Stimulated activated CD8-positive, alpha-beta memory T cell treated with anti-CD3 and anti-CD28 coated beads, Interleukin-7, amount 100 ng/mL, for 1 hour (primary cell): ENCODE measurements at places on chromosomes 3 and 15.

DNA sequence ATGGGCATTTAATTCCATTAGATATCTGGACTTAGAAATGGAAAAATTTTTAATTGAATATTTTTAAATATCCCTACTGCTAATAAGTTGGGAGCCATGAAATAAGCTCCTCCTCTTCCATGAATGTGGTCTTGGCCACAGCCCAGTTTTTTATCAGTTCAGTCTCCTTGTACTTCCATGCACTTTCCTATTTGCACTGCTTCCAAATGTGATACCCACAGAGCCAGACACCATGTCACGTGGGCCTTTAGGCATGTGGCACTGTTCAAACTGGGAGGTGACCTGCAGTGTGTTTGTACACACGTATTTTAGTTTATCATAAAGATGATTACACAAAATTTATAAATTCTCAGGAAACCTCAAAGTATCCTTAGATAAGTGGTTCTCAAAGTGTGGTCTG lies 80.1 kb upstream of the DGKG start:
- DNase-seq = no peak

DNA sequence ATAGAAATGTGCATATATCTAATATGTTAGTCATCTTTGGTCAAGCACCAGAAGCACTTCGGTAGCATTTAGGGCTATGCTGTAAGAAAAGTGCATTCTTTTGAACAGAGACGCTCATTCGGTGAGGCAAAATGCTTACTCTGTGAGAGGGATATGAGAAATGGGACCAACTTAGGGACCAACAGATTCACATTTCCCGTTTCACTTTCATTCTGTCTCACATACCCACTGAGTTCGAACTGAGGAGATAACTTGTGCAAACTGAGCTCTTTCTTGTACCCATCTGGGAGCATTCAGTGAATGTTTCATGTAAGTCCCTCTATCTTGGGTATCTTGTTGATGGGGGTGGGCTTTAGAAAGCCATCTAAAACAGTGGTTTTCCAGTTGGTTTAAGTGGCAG lies 135.3 kb downstream of the FEZF2 start:
- no peak for DNase-seq

- DNase-seq = no peak
These were observed 60.0 kb downstream of the RPL22L1 start for GRCh38 chr3:170809975-170810357.

DNA sequence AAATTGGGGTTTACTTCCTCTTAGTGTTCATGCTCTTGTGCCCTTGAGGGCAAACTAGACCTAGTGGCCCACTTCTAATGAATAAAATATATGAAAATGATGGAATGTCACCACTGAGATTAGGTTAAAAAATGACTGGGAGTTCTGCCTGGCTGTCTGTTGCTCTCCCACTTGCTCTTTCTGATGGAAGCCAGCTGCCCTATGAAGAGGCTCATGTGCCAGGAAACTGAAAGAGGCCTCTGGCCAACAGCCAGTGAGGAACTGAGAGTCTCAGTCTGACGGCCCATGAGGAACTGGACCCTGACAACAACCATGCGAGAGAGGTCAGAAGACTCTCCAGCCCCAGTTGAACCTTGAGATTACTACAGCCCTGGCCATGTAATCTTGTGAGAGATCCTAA lies 107.1 kb upstream of the FHIT start:
- DNase-seq = no peak

GRCh38 chr15:78929536-78930264 lies 15.1 kb downstream of the CTSH start:
- no peak for DNase-seq

DNA sequence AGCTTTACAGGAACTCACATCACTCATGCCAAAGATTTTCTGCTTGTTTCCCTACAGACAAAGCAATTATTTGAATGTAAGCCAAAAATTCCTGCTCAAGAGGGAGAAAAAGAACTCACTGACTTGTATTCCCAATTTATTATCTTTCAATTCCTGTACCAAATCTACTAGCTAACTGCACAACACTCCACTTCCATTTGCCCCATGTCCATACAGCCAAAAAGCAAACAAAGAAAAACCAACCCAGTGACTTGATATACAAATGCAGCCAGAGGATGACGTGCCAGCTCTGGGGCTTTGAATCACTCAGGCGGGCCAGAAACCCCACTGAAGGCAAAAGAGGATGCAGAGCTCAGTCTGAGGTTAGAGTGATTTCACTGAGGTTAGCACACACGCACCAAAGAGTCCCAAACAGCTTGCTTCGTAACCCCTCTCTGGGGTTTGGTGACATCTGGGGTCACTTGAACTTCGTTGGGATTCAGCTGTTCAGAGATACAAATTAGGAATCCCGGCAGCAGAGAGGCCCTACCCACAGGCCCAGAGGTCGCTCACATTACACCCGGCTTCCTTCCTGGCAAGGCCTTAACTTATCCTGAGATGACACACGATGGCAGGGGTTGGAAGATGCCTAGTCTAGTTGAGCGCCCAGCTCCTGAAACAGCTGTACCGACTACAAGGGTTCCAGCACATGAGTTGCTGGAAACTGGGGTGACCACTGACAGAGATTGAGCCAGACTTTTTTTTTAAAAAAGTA lies 1.6 kb downstream of the RFTN1 start:
- peak; percentile 34 for DNase-seq

- no peak for DNase-seq
These were observed 330.8 kb upstream of the PDZRN3 start for GRCh38 chr3:73955494-73956070.

DNA sequence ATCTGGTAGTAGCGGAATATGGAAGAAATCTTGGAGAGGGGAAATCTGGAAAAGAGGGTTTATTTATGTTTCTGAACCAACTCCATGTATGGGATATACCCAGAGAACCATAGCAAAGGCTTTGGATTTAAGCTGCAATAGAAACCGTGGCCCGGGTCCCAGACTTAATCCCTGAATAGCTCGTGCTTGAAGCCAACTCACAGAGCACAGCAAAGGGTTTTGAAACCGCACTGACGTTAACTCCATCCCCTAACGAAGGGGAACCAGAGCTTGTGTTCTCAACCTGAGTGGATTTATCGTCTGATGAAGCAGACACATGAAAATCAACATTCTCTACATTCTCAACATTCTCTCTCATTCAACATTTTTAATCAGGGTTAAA lies 154.6 kb downstream of the APBA2 start:
- no peak for DNase-seq

DNA sequence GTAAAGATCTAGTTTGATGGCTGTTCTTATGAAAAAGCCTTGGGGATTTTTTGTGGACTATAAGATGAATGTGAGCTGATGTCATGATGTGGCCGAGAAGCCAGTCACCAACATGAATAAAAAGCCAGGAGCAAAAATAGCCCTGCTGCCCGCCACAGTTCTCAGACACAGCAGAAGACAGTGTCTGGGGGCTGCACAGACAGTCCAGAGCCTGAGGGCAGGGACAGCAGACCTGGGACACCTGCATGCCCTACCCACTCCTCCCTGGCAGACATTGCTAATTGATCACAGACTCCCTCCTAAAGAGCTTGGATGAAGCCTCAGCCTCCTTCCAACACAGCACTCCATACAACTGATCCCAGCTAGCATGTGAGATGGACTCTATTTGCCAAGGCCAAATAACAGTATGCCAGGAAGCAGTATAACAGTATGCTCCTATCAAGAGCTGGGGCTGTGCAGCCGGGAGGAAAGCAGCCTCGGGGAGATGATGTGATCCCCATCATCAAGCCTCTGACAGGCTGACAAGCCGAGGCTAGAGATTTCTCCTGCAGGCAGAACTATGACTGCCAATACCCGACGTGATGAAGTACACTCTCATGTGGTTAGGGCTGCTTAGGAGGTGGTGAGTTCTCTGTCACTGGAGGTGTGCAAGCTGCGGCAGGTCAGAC lies 105.4 kb upstream of the RPL32 start:
- DNase-seq = no peak

DNA sequence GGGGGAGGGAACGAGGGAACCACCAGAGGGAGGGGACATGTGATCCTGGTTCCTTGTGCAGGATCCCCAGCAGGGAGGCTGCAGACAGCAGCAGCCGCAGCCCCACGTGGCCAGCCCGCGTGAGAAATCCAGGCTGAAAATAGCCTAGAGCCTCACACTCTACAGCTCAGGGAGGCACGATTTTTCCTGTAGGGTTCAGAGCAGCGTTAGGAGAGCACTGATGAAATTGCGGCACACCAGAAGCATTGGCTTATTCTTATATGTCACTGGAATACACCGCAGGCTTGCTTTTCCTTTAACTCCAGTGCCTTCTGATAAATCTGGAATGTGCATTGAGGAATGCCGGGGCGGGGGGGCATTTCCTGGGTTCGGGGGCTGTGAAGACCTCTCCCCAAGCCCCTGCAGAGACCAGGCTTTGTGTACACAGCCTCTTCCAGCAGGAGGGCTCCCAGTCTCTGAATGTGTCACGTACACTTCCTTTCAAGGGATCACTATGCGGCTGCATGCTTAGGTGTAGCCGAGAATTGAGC lies 193.0 kb downstream of the ATP10A start:
- no peak for DNase-seq

GRCh38 chr3:149604125-149604875 lies 53.5 kb downstream of the WWTR1 start:
- no peak for DNase-seq

- no peak for DNase-seq
These were observed 390.4 kb upstream of the MEIS2 start for GRCh38 chr15:37490707-37491106.

DNA sequence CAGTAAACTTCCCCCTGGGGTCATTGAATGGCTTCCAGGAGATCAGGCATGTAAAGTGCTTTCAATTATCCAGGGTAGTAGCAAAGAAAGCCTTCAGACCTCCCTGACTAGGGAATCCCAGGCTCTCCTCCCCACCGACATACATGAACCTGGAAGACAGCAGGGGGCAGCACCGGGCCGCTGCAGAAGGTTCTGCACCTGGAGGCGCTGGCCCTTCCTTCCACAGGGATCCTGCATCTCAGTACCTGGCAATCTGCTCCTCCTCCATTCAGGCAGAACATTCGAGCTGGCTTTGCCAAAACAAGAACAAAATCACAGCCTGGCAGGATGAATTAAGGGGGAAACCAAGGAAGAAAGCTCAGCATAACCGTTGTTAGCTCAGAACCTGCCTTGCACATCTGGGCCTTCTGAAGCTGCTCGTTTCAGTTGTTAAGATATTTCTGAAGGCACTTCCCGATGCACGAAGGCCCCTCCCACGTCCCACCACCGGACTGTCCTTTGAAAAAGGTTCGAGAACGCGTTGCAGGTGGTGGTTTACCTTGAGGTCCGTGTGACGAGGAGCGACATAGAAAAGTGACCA lies 237.7 kb downstream of the SLCO3A1 start:
- no peak for DNase-seq

- DNase-seq = no peak
These were observed 256.6 kb upstream of the TPRG1 start for GRCh38 chr3:188915127-188915526.

DNA sequence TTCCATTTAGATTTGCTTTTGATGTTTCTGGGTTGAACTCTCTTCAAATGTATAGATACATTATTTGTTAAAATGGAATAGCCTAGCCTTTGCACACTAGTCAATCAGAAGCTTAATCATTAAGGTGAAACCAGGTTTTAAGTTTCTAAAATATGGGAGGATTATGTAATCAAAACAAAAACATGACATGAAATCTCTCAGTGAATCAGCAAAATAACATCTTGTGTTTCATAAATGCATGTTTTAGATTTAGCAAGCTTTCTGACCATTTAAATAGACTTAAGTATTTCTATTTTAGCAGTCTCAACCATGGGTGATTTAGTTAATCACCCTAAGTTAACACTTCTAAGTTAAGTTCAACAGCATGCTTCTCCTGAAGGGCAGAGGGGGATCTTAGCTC lies 11.3 kb downstream of the GTF2E1 start:
- DNase-seq = no peak

DNA sequence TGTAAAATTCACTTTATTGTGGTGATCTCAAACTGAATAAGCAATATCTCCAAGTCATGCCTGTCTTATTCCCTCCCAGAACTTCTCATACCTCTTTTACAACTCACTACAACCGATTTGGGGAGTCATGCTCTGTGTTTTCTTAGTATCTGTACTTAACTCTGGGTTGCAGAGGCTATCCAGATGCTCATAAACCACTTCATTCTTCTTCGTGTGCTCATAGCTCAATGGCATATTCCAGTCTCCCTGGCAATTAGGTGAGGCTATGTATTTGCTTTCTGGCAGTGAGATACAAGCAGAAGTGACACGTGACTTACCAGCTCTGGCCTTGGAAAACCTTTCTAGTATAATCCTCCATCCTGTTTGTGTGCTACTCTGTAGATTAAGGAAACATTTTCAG lies 360.9 kb downstream of the ZNF385D start:
- DNase-seq = no peak

DNA sequence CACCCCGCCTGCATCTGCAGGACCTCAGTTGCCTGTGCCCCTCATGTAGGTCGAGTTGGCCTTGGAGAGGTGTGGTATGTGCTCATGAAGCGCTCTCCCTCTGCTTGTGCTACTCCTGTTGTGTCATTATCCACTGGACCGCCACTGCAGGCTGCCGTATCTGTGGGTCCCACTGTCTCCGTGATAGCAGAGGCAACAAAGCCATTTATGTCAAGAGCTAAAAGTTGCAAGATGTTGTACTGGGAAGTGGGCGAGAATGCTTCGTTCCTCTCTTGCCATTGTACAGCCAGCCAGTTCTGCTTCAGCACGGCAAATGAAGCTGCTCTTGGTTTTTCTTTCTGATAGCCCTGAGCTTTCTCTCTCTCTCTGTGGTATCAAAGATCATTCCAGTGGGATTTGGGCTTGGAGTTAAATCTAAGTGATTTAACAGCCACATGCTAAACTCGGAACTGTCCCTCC lies 89.0 kb downstream of the TMEM212 start:
- no peak for DNase-seq

- no peak for DNase-seq
These were observed 91.0 kb downstream of the XRN1 start for GRCh38 chr3:142356818-142357217.

DNA sequence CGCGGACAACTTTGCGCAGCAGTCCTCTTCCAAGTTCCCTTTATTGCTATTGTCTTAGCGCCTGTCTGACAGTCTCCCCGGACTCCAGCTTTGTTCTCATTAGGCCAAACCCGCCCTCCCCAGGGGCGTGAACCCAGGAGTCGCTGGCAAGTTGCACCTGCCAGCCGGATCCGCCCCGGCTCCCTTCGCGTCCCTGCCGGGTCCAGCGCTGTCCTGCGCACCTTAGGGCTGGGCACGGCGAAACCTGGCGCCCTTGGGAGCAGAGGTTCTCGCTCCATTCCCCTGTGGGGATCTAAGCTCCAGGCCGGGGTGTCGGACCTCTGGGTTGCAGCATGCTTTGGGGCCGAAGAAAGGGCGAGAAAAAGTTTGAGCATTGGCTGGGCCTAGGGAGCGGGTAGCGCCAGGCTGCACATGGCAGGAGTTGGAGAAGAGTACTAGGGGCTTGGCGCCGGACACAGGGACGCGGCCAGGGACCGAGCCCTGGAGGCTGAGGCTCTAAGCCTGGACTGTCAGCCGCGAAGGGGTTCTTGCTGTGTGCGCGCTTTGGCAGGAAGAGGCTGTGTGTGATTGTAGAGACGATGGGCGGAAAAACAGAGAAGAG lies 335.1 kb upstream of the THRB start:
- no peak for DNase-seq

- DNase-seq = no peak
These were observed 76.2 kb downstream of the ITGB5 start for GRCh38 chr3:124810970-124811369.

- DNase-seq = no peak
These were observed 109.8 kb downstream of the ASB7 start for GRCh38 chr15:100712226-100712625.

GRCh38 chr3:129346695-129347457 lies 68.2 kb downstream of the HMCES start:
- no peak for DNase-seq
